ENCODE measurements at places on chromosomes 11 and 22.

DNA sequence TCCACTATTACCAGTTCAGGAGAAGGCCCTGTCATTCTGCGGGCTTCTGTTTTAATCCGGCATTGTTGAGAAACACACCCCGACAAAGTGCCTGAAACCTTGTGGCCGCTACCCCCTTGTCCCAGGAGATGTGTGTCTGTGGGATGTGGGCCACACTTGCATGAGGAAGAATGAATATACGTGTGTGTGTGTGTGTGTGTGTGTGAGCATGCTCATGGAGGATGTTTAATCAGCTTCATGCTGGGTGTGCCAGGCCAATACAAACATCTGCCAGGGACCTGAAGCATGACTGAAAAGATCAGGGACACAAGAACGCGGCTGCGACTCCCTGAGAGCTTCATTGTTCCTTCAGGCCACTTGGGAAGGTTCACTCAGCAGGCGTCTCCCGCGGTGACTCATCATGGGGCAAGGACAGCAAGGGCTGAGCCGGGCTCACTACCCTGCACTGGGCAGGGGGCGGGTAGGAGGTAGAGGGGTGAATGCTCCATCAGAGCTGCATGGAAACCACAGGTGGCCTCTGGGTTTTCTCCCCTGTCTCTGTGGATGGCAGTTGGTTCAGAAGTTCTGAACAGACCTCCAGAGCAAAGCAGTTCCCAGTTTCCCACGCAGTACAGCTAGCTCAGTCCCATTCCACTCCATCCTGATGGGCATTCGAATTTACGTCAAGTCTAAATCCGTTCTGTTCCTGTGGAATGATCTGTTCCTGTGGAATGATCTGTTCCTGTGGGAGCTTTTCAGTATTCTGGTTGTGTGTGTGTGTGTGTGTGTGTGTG lies 7.0 kb upstream of the MALAT1 start:
- no peak for DNase-seq

- peak; percentile 74 for DNase-seq
Measured at GRCh38 chr22:36160499-36160942, at the start of gene APOL3. TSS of gene APOL3 (minus strand) at chr22:36160755. CDS start at chr22:36149055, 11,700 bp downstream.

DNA sequence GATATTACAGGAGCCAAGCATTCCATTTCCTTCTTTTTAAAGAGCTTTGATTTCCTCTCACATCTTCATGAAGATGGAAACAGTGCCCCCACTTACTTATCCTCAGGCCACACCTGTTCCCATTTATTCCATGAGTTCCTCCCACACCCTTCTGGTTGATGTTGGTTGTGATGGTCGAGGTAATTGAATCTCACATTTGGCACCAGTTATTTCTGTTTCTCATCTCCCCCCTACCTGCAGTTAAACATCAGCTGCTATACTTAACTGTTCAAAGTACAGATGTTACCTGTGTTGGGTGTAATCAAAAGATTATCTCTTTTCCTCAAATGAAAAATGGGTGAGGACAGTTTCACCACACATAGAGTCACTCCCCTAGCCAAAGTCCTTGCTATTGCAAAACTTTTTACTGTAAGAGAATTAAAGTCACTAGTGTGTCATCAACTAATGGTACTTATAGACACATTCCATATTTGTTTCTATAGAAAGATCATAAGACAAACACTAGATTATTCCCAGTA lies 1.9 kb downstream of the TMEM45B start:
- DNase-seq: no peak

- DNase-seq: no peak
Measured at GRCh38 chr11:94218372-94218771, 86.0 kb upstream of the IZUMO1R start.

- DNase-seq: peak; percentile 13
Measured at GRCh38 chr11:134126217-134126822, 57.4 kb downstream of the JAM3 start.

DNA sequence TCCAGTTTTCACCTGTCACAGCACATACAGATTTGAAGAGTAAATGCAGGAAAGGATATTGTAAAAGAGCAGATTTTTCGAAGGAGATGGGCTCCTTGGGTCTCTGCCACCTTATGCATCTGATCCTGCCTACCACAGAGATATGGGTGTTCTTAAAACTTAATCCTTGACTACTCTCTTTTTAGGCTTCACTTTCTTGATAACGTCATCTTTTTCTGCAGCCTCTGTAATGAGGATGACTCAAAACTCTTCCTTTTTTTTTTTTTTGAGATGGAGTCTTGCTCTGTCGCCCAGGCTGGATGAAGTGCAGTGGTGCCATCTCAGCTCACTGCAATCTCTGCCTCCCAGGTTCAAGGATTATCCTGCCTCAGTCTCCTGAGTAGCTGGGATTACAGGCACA lies 7.8 kb downstream of the PRR14L start:
- no peak for DNase-seq

- no peak for DNase-seq
Measured at GRCh38 chr11:134386945-134387344, 25.1 kb downstream of the B3GAT1 start.

DNA sequence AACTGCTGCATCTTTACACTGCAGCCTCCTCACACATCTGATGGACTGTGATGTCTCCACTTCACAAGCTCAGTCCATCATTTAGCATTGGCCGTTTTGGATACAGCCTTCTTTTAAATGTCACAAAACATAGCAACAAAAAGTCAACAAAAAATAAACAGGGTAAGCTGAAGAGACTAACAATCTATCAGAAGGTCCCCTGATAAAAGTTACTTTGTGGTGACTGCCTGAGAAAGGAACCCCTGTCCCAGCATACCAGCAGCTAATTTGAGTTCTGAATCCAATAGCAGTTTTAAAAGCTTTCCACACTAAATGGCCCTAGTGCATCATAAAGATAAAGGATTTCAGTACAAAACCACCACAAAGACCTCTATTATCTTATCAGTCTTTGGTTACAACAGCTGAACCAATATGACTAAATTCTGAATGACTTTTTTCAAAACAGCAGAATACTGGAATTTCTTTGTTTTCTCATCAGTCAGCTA lies 162.4 kb downstream of the SOX6 start:
- DNase-seq: no peak

DNA sequence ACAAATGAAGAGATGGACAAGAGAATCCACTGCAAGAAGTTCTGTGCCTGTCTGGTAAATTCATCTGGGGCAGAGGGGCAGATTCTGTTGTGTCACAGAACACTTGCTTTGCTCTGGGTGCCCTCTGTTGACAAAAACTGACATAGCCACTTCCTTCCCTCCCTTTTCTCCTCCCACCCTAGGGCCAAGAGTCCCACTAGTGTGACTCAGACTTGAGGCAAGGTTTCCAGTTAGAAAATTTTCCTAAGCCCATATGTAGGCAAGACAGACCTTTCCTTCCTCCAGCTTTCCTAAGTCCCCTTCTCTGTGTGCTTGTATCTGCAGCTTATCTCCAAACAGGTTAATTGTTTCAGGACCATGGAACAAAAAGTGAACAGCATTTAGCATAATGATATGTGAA lies 106.8 kb downstream of the RBFOX2 start:
- peak; percentile 68 for DNase-seq

DNA sequence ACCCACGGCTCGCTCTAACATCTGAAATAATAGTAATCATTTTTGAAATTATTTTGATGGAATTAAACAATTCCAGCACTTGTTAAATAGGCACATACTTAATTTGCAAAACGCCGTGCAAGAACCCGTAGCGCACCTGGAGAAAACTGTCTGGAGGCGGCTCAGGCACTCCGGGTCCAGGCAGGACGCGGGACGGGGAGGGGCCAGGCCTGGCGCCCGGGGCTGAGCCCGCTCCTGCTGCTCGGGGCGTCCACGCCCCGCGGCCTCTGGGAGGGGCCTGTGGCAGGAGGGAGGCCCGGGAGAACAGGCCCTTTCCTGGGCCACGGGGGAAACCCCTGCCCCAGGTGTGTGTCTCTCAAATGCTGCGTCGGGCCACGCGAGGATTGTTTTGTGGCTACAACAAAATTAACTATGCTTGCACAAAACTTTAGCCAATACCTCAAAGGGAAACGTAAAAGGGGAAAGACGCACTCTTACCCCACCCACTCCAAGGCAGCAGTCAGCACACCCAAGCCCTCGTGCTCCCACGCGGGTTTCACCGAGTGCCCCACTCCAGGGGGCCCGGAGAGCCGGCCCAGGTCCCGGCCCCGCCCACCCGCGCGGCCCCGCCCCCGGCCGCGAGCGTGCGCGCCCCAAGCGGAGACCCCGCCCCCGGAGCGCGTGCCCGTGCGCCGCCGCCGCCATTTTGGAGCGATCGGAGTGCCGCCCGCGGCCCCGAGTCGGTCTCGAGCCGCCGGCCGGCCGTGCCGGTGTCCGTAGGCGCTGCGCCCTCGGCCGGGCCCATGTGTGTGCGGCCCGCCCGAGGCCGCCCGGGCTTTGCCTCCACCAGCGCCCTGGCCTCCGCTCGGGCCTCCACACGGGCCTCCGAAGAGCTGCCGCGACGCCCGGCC lies at the start of gene PPP6R2:
TSS of gene PPP6R2 (plus strand) at position 677 of the 890 bp plus-strand sequence. CDS start 50,582 bp downstream, outside the sequence.
- peak; percentile 90 for DNase-seq

DNA sequence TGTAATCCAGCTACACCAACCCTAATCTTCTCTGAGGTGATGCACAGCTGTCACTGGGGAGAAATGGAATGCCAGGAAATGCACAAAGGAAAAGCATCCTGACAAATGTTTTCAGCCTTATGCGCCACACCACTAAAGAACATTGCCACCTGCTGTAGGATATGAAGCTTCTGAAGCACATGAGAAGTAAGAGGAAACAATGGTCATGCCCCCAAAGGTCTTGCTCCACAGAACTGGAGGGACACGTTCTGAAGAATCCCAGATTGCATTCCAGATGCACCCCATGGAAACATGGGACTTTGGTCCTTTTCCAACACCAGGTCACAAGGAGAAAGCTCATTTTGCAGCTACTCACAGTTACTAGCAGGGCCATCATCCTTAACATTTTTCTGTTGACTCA lies 48.7 kb upstream of the ZBED5 start:
- no peak for DNase-seq

GRCh38 chr22:45838305-45838887 lies 138.6 kb downstream of the WNT7B start:
- DNase-seq: no peak

- no peak for DNase-seq
Measured at GRCh38 chr22:31768422-31769059, 14.7 kb downstream of the DEPDC5 start.

DNA sequence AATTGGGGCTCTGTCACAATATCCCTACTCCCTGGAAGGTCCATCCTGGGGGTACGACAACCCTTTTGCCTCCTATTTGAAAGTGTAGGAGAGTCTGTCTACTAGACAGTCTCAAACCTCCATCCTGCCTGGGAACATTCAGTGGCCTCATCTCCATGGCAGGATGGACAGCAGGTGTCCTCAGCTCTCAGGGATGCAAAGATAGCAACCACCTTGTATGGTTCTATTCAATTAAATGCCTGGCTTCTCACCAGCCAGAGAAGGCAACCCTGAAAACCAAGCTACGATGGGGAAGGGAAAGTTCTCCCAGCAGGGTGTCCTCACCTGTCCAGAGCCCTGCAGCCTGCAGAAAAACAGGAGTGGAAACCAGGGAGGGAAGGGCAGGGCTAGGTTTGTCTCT lies 164.9 kb downstream of the MIAT start:
- no peak for DNase-seq

DNA sequence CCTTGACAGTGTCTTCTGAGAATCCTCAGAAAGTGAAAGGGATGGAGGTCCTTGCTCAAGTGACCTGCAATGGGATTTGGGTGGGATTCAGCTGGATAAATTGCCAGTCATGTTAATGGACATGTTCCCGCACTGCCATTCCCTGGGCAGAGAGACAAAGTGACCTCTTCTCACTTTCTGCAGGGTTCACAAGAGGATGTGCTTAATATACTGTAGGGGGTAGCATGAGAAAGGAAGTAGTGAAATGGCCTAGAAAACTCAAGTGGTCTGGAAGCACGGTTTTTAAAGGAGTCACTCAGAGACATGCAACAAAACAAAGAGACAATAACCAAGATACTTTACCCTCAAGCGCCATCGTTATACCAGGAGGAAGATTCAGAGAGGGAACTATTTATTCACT lies 70.2 kb downstream of the NELL1 start:
- DNase-seq: no peak

DNA sequence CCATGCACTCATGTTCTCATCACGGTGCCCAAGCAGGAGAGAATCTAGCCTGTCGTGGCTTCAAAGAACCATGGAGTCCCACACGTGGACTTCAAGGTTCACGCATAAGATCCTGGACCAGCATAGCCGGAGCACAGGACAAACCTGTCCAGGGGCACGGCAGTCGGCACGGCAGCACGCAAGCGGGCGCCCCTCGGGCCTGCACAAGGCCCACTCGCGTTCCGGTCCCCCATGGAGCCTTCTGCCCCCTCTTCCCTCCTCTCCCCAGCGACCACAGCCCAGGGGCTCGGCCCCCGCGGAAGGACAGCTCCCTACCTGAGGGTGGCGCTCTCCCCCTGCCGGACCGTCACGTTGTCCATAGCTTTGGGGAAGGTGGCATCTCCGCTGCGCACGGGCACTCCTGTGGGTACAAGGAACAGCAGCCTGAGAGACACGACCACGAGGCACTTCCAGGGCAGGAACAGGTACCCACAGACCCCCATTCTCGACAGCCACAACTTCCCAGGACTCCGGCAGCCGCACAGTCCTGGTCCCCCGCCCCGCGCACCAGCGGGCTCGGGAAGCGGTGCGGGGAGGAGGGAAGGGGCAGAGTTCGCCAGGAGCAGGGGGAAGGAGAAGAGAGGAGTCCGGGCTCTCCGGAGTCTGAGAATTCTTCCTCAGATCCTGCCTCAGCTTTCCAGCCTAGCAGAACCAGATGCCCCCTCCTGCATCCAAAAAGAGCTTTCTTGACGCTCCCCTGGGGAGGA lies 589.5 kb downstream of the OPCML start:
- DNase-seq: no peak

DNA sequence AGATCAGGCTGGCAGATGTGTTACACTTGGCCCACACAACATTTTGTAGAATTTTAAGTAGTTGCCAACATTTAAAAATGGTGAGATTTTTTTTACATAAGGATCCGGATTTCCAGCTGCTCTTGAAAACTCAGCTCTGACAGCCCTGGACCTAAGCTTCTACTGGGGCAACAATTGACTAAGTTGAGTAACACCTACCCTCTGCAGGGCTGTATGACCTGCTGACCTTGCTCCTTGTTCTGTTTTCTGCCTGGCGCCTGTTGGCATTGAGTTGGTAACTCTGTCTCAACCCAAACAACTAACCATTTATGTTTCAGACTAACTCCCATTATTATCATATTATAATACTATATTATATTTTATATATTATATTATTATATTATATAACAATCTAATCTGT lies 21.1 kb upstream of the LRRC55 start:
- DNase-seq: no peak

DNA sequence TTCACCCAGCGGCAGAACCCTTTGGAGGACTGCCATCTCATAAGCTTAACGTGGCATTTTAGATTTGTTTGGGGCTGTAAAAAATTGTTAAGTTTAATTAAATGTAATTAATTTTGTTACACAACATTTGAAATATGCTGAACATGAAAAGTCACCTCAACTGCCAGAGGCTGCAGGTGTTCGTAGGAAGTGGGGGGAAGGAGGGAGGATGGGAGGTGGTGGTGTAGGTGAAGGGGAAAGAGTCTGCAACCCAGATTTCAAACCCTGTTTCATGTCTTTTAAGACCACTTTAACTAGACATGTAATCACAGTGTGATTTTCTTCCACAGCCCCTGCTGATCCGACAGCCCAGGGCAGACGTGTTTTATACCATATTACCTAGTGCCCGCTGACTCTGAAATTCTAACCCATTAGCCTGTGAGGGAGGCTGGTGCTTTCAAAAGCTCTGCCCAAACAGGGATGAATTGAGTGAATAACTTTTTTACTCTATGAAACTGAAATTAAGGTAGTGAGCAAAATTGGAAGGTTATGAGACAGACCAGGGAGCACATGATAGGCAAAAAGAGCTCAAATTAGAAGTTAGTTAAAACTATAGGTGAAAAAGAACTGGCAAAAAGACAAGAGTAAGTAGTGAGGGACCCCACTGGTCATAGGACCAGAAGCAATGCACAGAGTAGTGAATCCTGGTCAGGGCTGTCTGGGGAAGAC lies 279.8 kb downstream of the DDX10 start:
- no peak for DNase-seq

Data from activated CD4-positive, alpha-beta T cell treated with anti-CD3 and anti-CD28 coated beads, Interleukin-2, Interleukin-6, amounts not matched to agents 100 ng/mL and 50 ng/mL, durations not matched to agents 16 hours and 8 hours (primary cell).